ENCODE measurements at places on chromosomes 12 and 14.

GRCh38 chr14:105935384-105935783 is 409.0 kb downstream of the TMEM121 start:
- no peak for DNase-seq

DNA sequence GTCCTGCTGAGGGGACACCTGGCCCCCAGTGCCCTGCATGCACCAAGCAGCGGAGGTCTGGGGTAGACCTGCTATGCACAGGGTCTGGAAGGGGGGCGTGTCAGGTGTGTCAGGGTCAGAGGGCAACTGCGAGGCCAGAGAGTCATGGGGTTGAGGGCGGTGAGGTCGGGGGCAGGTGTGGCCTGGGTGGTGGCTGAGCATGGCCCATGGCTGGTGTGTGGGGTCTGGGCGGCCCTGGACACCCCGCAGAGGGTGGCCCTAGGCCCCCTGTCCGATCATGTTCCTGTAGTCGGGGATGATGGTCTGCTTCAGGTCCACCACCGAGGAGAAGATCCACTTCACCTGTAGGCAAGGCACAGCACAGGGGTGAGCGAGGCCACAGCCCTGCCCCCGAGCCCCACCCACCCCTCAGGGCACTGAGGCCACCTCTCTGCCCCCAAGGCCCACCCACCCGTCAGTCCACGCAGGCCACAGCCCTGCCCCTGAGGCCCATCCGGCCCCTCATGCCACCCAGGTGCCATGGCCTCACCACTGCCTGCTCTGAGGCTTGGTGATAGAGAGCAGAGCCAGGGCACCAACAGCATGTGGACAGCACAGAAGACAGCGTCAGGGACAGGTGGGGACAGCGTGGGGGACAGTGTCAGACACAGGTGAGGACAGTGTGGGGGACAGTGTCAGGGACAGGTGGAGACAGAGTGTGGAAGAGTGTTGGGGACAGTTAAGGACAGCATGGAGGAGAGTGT is 211.3 kb downstream of the TMEM121 start:
- no peak for DNase-seq

GRCh38 chr12:4809013-4809448 is 88.8 kb downstream of the GALNT8 start:
- no peak for DNase-seq

DNA sequence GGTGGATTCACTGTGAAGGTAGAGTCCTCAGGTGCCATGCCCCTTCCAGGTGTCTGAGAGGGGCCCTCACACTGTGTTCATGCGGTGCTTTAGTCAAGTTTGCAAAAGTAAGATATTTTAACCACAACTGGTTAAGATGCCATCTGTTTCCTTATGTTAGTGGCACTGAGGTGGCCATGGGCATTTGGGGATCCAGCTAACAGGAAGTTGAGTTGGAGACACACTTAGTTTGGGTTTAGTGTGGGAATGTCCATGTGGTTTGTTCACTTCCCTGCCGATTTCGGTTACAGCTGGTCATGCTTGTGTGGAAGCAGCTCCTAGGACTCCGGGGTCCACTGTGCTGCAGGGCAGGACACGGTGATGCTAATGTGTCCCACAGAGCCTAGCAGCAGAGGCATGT is 17.3 kb upstream of the ABHD12B start:
- no peak for DNase-seq

- DNase-seq = no peak
Observed at GRCh38 chr14:92610849-92611271, 97.3 kb downstream of the RIN3 start.

DNA sequence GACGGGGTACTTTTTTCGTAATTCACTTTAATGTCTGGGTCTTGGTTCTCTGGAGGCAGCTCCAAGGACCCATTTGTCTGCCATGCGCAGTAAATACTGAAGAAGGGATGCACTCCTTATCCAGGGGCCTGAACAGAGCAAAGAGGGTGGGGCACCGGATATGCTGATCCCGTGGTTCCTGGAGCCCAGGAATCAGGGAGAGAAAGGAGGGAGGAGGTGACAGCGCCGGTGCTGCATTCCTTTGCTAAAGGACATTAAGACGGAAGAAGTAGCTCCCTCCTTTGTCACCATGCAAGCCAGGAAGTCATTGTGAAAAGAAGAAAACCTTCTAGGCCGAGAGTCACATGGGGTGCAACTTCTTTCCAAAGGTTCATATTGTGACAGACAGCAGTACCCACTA is 1057.7 kb downstream of the VRK1 start:
- DNase-seq = no peak

DNA sequence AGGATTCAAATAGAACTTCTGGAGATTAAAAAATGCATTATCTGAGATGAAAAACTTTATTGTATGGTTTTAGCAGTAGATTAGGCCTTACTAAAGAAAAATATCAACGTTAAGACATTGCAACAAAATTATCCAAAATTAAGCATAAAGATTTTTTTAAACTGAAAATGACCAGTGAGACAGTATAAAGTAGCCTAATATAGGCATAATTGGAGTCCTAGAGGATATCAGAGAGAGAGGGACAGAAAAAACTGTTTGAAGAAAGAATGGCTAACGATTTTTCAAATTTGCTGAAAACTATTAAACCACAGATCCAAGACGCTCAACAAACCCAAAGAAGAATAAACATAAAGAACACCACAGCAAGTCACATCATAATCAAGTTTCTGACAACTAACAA is 149.5 kb upstream of the LMNTD1 start:
- no peak for DNase-seq

- no peak for DNase-seq
Observed at GRCh38 chr14:22159957-22160356, 429.1 kb downstream of the DAD1 start.

Measured in stimulated activated CD8-positive, alpha-beta memory T cell treated with anti-CD3 and anti-CD28 coated beads, Interleukin-15, amount 100 ng/mL, for 4 hours (primary cell).